ENCODE measurements at places on chromosomes 6 and 20.

DNA sequence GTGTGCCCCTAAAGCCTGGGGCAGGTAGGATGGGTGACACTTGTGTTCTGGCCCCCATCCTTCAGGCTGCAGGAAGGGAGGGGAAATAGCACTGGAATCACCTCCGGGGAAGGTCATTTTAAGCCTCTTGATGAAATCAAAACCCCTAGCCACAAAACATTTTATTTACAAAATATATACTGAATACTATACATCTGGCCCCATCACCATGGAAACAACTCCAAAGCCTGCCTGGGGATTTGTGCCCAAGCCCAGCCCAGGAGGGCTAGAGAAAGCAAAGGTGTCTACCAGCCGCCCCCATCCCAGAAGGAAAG is 2.6 kb downstream of the SMIM29 start:
- no peak for DNase-seq

GRCh38 chr20:37365760-37366638 is 20.1 kb downstream of the SRC start:
- DNase-seq: no peak

DNA sequence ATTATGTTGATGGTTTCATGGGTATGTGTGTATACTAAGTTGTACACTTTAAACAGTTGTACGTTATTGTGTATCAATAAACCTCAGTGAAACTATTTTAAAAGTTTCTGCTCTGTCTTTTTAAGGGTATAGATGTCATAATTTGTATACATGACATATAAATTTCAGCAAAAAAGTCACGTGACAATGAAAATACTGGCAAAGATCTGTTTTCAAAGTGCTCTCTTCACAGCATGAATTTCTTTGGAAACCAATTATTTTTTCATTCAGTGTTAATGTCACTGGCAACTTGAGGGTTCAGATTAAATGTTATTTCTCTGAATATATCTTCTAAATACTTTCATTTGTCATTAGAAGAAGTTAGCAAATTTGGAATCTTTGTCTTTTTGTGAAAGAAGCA is 91.7 kb upstream of the C6orf118 start:
- DNase-seq: no peak

DNA sequence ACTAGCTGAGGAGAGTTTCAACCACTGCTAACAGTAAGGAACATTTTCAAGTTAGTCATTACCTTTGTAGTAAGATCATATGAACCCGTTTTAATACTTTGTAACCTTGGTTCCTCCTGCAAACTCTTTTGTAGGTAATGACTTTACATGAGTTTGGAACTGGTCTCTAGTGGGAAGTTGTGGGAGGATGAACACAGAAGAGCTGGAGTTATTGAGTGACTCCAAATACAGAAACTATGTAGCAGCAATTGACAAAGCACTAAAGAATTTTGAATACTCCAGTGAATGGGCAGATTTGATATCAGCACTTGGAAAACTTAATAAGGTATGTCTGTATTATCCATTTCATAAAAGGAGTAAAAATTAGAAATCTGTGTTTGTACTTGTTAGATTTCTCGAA is 29.3 kb downstream of the DOP1A start:
- no peak for DNase-seq

- no peak for DNase-seq
Measured at GRCh38 chr6:150030611-150031010, 5.3 kb upstream of the RAET1L start.

DNA sequence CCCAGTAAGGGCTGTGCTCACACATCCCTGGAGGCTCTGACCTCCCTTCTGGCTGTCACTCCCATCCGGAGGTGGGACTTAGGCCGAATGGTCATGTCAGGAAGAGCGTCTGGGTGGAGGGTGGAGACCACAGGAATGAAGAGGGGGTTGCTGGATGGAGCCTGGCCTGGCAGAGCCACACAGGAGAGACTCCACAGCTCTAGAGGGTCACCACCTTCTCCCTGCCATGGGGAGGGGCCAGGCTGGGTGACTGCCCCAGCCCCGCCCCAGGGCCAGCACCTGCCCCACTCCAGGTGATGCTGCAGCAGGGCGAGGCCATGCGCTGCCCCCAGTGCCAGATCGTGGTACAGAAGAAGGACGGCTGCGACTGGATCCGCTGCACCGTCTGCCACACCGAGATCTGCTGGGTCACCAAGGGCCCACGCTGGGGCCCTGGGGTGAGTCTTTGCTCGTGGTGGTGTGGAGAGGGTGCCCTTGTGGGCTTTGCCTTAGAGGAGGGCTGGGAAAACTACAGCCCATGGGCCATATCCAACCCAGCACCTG is 20.6 kb downstream of the RBCK1 start:
- no peak for DNase-seq

DNA sequence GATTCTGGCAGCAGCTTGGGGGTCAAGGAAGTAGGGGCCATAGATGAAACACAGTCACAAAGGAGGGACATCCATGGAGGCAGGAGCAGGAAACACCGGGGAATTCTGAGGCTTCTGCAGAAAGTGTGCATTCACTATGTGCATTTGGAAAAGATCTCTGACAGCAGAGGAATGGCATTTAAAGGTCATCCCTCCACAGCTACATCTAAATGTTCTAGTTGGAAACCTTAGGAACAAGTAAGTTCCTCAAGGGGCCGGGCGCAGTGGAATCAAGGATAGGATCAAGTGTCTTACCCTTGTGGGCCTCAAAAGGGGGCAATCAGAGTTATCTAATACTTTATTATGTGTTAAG is 8.8 kb downstream of the C6orf136 start:
- DNase-seq: no peak

DNA sequence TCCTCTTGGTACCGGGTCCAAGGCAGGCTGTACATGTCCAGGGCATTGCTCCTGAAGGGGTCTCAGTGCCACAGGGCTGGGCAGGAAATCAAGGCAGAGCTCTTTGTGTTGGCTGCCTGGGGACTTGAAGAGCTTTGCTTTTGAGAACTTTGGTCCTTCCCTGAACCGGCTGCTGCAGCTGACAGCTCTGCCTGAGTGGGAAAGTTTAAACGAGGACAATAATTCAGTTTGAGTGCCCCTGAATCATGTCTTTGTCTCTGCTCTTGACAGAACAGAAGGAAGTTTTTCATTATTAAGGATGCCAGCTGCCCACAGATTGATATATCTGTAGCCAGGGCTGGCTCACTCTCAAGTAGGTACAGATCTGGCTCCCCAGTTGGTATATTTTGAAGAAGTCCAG is 56.1 kb downstream of the ANKRD6 start:
- no peak for DNase-seq

GRCh38 chr20:39825950-39826349 is 863.1 kb downstream of the MAFB start:
- no peak for DNase-seq

DNA sequence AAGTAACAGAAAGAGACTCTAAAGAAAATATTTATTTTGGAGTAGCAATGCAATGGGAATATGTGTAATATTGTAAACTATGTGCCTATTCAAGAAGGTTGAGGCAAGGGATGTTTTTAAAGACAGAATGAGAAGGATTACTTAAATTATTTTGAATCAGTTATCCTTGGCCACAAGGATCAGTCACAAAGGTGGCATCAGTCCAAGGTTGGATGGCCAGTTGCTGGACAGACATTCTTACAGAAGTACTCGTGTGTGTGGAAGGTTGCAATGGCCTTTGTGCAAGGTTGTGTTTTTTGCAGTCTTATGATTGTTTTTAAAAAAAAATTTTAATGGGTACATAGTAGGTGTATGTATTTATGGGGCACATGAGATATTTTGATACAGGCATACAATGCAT is 2.0 kb downstream of the QRSL1 start:
- DNase-seq: no peak

GRCh38 chr6:52423971-52424381 is 3.8 kb downstream of the EFHC1 start:
- DNase-seq: no peak

DNA sequence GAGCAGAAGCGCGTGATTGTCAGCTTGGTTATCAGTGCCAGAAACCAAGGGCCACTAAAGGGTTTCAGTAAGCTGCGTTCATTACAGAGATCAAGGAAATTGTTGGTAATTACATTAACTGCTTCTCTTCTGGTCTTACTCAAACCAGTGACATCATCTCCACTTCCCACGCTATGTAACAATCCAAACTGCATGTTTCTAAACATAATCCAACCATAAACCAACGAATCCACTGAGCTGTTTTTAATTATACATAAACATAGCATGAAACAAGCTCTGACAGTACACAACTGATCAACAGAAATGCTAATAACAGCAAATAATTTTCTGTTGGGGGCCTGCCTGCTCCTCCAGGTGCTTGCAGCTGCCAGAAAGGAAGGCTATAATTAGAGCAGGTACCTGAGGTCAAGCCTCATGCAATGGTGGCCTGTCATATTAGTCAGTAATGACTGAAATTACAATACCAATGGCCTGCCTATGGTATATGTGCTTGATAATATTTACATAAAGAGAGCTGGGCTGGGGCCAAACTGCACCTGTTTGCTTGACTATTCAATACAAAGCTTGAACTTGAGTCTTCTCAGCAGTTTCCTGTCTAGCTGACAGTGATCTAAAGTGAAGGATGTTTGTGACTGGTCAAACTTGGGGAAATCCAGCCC is 40.1 kb downstream of the ILRUN start:
- no peak for DNase-seq

GRCh38 chr6:87673237-87673636 is 28.8 kb downstream of the AKIRIN2 start:
- no peak for DNase-seq

- DNase-seq: no peak
Measured at GRCh38 chr20:53003420-53004154, 31.4 kb downstream of the TSHZ2 start.

DNA sequence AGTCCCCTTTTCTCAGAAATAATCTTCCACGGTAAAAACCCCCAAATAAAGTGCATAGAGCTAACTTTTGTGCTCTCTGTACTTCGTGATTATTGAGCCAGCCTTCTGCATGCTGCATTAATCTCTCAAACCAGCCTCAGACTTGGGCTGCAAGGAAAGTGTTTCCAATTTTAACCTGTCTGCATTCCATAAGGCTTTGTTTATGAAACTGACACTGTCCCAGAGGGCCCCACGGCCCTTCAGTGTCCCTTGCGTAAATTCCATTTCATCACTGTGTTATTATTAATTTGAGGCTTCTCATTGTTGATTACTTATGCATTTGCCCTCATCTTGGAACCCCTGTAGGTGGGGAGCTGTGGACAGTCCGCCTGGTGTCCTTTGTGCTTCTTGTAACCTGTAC is 15.6 kb upstream of the SNRPB2 start:
- no peak for DNase-seq

GRCh38 chr6:168678588-168678987 is 237.6 kb downstream of the SMOC2 start:
- DNase-seq: no peak

DNA sequence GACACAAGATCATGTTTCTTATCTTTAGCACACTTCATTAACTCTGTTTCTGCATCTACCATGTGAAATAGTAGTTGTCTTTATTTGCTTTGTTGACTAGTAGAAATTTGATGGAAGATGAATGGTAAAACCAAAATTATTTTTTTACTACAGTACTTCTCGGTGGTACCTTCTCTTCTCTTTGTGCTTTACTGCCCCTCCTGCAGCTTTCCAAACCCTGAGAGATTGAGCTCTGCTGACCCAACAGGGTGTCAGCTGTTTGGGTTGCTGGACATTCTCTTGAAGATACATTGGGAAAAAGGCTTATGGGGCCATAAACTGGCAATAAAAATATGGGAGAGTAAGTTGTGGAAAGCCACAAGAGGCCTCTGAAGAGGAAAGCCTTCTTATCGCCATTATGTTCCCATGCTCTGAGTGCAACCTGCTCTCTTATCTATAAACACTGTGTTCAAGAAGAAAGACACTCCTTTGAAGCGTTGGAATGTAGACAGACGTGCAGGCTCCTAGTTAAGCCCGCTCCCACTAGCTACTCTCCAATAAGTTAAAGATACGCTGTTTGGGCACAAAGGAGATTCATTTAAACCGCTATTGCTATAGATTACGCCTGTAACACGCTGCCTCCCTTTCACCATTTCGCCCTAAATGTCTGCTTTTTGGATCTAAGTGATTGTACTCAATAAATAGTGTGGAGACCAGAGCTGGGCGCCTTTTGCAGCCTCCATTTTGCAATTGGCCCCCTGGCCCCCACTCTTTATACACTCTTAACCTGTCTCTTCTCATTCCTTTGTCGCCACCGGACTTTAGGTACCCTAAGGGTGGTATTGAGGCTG is 60.1 kb upstream of the PRSS16 start:
- no peak for DNase-seq

DNA sequence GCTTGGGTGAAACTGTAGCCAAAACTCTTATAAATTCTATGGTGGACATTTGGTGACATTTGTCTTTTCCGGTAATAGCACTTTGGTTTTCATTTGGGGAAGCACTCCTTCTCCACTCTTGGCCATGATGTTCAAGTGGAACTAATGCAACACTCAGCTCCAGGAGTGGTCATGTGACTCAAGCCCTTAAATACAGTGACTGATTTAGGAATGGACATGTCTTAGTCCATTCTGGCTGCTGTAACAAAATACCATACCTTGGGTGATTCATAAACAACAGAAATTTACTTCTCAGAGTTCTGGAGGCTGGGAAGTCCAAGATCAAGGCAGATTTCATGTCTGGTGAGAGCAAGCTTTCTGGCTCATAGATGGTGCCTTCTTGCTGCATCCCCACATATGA is 10.8 kb upstream of the FKBP1A start:
- DNase-seq: no peak

DNA sequence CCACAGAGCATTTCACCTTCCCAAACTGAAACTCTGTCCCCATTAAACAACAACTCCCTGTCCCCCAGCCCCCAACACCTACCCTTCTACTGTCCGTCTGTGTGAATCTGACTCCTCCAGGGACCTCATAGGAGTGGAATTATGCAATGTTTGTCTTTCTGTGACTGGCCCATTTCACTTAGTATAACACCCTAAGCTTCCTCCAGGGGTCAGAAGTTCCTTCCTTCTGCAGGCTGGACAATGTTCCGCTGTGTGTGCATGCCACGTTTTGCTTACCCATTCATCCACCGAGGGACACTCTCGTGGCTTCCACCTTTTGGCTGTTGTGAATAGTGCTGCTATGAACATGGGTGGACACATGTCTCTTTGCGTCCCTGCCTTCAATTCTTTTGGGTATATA is 37.6 kb upstream of the MPC1 start:
- no peak for DNase-seq

- DNase-seq: no peak
Measured at GRCh38 chr6:165988757-165989456, 178.7 kb downstream of the TBXT start.

DNA sequence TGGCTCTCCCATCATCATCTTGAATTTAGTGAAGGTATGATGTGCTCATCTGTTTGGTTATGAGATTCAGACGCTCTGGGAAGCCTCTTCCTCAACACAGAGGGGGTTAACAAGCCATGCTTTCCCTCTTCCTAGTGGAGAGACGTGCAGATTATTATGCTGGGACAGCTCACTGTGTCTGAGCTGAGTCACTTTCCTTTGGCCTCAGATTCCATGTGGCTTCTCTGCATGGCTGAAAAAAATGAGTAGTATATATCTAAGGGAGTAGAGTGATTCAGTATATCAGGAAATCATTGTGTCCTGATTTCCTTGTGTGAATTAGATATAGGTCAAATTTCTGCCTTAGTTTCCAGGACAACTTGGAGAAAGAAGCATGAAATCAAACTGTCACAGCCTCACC is 52.6 kb downstream of the FIG4 start:
- DNase-seq: no peak
